Peyer's patch (tissue), 4 donors: ENCODE measurements at places on chromosomes 16 and 17. TPM values are rescaled to one million over a fixed set of nuclear protein-coding genes. Genes with fewer than 3 reads are reported as not detected.

CHD9NB gene
- 3.2 TPM for total RNA-seq

HS3ST3B1 gene
- total RNA-seq: 5.4 TPM

CDC6 gene
- 2.5 TPM for total RNA-seq

CSH2 gene
- not detected for total RNA-seq

PIRT gene
- total RNA-seq: 0.83 TPM

SNX20 gene
- total RNA-seq: 10.7 TPM

KRTAP4-1 gene
- not detected for total RNA-seq

NEUROD2 gene
- not detected for total RNA-seq

SEPTIN12 gene
- not detected for total RNA-seq

CDH13 gene
- 2.0 TPM for total RNA-seq

PIK3R6 gene
- total RNA-seq: 2.6 TPM

GSPT1 gene
- total RNA-seq: 38.1 TPM

CDR2L gene
- total RNA-seq: 55.9 TPM

KRT27 gene
- total RNA-seq: not detected

SP6 gene
- total RNA-seq: 27.0 TPM
